ENCODE measurements at places on chromosomes 6 and 20.
A peak's percentile ranks its signal among the peaks of the same experiment; 100 is the strongest.

GRCh38 chr20:19876828-19877460 is 118.9 kb downstream of the RIN2 start:
- no peak for DNase-seq

GRCh38 chr6:3045777-3046176 is 22.5 kb upstream of the RIPK1 start:
- no peak for DNase-seq

DNA sequence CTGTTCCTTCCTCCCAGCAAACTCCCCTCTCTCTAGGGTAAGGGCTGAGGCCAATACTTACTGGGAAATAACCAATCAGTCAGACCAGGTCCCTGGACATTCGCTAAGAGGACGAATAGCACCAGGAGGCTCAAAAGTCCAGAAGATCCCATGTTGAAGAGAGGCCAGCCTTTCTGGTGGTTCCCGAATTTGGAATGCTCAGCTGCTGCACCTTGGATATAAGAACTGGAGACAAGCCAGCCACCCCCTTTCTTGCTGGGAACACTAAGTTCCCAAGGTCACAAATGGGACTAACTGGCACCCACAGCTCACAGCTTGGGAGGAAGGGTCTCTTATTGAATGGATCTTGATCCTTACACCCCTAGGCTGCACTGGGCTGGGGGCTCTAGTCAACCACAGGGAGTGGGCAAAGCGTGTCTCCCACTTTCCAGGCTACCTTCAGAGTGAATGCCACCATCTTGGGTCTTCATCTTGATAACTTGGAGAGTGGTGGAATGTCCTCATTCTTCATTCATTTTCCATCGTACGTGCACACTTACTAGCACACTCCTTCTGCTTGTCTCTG is at the start of gene EPPIN:
TSS of gene EPPIN (minus strand) at position 196 of the 565 bp plus-strand sequence. CDS start at position 152, 44 bp downstream.
- no peak for DNase-seq

DNA sequence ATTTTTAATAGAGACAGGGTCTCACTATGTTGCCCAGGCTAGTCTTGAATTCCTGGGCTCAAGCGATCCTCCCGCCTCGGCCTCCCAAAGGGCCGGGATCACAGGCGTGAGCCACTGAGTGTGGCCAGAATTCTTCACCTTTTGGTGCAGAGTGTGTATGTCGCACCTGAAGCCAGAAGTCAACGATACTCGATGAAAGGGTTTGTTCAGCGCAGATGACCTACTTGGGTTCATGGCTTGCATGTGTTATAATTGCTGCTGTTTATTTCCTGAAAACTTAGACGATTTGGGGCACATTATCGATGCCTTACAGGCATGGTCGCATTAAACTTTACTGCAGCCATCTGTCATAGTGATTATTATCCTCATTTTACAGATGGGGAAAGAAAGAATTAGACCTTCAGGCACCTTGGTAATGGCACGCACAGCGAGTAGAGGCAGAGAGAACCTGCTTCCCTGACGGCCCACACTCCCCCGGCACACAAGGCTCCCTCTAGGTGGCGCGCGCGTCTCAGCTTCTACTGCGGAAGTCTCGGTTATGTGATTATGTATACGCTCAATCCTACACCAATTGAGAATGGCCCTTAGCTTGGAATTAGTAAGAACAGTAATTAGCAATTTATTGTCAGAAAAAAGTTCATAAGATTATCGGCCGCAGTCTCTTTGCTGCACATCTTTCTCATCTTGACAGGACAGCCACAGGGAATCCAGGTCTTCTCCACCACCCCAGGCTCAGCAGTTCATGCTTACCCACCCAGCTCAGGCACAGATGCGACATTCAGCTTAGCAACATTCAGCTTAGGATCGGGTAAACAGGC is 212.8 kb upstream of the PROKR2 start:
- peak; percentile 81 for DNase-seq

GRCh38 chr6:87586371-87587077 is 3.3 kb downstream of the RARS2 start:
- no peak for DNase-seq

GRCh38 chr20:24957326-24958016 is 8.4 kb downstream of the CST7 start:
- no peak for DNase-seq

DNA sequence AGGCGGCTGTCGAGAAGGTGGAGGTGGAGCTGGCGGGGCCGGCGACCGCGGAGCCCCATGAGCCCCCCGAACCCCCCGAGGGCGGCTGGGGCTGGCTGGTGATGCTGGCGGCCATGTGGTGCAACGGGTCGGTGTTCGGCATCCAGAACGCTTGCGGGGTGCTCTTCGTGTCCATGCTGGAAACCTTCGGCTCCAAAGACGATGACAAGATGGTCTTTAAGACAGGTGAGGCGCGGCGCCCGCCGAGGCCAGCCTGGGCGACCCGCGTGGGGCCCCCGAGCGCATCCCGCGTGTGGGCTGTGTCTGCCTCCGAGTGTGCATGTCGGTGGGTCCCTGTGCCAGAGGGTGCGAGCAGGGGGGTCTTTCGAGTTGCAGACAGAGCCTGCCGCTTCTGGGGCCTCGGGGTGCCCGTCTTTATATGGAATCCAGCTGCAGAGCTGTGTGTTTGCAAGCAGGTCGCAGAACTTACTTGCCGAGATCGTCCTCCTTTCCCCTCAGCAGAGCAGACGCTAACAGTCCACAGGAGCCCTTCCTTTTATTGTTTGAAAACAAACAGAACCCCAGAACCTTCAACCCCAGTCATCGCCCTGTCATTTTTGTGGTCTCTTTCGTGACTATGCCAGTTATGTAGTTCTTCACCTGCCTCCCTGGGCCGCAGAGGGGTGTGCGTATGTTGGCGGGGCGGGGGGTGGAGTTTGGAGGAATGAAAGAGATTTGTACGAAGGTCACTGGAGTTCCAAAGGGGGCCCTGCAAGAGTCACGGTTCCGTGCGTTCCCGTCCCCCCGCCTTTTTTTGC is 766 bp downstream of the SLC16A10 start:
- peak; percentile 54 for DNase-seq

GRCh38 chr20:47843886-47844567 is 58.7 kb upstream of the SULF2 start:
- no peak for DNase-seq

DNA sequence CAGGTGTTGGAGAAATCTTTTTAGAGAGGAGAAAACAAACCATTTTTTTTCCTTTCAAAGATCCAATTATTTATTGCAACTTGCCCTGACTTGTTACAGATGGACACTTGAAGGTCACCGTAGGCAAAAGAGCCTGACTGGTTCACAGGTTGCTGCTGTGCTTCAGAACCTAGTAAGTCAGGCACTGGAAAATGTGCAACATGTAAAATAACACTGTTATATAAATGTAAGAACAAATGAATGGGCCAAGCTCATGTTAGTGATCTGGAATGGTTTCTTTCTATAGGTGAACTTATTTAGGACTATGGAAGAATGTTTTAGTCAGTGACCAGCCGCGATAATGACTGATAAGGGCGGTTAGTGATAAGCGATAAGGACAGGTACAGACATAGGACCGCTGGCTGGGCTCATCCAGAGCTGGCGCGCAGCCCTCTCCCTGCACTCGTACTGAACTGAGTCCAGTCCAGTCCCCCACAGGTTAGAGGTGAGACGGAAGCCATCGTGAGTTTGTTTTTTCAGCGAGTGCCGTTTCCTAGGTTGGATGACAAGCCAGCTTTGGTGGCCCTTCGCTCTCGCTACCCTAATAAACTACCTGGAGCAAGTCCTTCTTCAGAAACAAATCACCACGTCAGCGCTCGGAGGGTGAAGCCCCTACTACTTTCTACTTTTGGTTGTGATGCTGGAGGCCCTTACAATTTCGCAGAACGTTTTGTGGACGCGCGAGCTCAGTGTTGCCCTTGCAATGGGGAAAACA is 94.4 kb upstream of the PRDM1 start:
- no peak for DNase-seq

DNA sequence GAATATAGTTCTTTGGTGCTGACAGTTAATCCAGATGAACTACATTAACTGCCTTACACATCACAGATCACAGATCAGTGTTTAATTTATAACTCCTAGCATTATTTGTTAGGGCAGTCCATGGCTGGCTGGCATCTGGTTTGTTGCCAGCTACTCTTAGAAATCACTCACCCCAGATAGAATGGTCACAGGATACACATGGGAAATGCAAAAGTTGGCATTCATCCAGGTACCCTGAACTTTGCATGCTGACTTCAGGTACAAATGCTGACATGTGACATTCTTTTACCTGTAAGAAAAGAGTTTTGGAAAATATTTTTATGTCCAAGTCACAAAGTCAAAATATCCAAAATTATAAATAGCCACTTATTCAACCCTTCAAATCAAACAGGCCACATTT is 20.2 kb downstream of the FBXL4 start:
- no peak for DNase-seq

GRCh38 chr6:165999279-165999678 is 168.4 kb downstream of the TBXT start:
- no peak for DNase-seq

DNA sequence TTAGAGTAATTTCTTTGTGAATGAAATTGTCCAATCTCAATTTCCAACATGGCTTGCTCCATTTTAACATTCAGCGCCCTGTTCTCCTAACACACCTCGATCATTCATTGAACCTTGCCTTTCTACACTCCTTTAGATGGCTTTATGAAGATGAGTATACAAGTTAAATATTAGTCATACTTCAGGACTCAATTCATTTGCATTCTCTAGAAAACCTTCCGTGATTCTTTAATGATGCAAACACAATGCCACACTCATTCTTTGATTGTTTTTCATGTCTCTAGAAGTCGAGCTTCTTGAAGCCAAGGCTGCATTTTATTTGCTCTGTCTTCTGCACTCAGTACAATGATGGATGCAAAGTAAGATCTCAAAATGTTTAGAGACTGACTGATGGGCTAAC is 641.2 kb downstream of the DOK5 start:
- DNase-seq = no peak

GRCh38 chr6:164412566-164412965 is 896.8 kb downstream of the C6orf118 start:
- no peak for DNase-seq

DNA sequence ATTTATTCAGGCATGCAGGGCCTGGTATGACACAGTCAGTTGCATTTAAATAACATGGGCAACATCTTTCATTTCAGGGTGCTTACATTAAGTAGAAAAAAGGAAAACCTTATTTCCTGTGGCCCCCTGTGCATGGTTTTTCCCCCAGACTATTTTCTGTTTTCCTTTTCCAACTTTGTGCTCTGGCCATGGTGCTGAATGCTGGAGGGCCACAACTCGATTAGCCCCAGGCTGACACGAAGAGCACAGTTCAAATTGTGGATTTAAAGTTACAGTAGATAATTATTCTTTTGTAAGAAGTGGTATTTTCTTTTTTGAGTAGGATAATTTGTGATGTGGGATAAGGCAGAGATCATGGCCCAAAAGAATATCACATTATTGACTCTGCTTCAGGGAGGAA is 332.0 kb downstream of the HAO1 start:
- DNase-seq = no peak

DNA sequence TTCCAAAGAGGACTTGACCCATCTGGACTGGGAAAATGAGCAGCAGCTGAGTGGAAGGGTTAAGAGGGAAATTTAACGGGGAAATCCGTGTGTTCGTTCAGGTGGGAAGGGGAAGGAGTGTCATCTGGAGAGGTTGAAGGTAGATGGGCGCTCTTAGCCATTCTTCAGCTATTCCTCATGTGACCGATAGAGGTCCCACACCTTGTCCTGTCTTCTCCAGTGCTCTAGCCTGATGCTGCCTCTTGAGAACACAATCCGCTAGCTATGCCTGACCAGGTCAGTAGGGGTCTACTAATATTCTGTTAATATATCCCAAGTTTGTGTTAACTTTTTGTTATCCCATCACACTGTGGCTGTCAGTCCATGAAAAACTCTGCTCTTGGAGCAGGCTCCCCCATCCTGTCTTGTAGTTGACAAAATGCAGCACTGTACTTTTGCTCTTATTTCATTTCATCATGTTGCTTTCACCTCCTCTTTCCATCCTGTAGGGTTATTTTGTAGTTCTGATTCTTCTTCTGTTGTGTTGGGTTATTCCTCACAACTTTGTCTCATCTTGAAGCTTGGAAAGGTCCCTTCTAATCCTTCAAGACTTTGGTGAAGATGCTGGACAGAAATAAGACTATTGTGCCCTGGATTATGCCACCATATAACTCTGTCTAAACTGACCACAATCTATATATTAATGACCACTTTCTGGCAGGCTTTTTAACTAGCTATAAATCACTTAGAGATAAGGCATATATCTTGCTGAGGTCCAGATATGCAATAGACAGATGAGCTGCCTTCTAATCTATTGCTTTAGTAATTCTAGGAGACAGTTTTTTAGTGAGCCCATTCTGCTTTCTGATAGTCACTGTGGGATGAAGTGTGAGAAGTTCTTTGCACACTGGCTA is 123.4 kb upstream of the SUPT3H start:
- no peak for DNase-seq

- no peak for DNase-seq
Observed at GRCh38 chr6:149458806-149459205, 26.0 kb downstream of the ZC3H12D start.

- no peak for DNase-seq
Observed at GRCh38 chr6:166001359-166001758, 166.3 kb downstream of the TBXT start.

GRCh38 chr6:33699739-33700138 is 11.8 kb downstream of the UQCC2 start:
- no peak for DNase-seq

- no peak for DNase-seq
Observed at GRCh38 chr20:58271606-58272351, 37.7 kb upstream of the RAB22A start.

DNA sequence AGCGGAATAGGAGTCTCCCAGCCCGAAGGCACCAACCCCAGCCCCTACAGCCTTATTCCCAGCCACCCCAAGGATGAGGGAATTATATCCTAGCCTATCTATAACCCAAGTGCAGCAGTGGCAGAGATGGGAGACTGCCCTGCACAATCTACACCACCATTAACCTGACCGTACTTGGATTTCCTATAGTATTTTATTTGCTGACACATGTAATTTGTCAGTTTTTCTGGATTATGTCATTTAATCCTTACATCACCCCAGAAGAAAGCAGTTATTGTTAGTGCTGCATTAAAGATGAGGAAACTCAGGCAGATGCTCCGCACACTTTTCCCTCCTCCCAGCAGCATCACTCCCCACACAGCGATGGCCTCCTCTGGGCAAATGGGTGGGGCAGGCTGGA is 6.0 kb downstream of the BFSP1 start:
- no peak for DNase-seq

GRCh38 chr6:130411481-130411880 is 45.7 kb downstream of the TMEM200A start:
- DNase-seq = no peak

DNA sequence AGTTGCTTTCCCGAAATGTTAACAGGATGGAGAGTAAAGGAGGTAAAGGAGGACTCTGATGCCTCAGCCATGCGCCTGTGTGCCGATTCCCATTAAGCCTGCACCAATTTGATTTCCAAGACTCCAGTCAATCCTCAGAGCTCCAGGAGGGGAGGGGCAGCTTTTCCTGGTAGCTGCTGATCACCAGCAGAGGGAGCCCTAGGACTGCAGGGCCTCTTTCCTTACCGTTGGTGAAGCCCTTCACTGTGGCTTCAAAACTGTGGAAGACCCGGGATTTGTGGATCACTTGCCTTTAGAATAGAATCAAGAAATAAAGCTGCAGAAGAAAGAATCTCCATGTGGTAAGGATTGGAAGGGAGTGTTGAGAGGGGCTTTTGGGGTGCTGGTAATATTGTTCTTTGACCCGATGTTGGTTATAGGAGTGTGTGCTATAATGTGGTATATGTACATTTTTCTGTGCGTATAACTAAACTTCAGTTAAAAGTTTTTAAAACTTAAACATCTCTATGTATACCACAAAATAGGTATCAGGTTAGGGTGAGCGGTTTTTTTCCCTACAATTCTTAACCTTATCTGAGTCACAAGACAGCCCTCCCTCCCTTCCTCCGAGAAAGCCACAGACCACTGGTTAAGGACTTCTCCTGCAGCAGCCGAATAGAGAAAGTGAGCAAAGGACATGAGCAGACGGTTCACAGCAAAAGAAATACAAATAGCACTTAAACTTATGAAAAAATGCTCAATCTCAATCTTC is 6.9 kb upstream of the OSER1 start:
- DNase-seq = peak; percentile 58
